Nephron progenitor cell (in vitro differentiated cells): ENCODE measurements at places on chromosomes 13 and 19.
A peak's percentile ranks its signal among the peaks of the same experiment; 100 is the strongest.

GRCh38 chr19:4748589-4748988 is 24.9 kb upstream of the DPP9 start:
- no peak overlapping the region for H3K4me3 ChIP-seq
- DNase-seq: no peak
- peaks cover 45% of the 10 kb centered on the region for H3K27me3 ChIP-seq
- no peak overlapping the region for H3K27ac ChIP-seq
- peaks cover 6% of the 10 kb centered on the region for H3K4me1 ChIP-seq

DNA sequence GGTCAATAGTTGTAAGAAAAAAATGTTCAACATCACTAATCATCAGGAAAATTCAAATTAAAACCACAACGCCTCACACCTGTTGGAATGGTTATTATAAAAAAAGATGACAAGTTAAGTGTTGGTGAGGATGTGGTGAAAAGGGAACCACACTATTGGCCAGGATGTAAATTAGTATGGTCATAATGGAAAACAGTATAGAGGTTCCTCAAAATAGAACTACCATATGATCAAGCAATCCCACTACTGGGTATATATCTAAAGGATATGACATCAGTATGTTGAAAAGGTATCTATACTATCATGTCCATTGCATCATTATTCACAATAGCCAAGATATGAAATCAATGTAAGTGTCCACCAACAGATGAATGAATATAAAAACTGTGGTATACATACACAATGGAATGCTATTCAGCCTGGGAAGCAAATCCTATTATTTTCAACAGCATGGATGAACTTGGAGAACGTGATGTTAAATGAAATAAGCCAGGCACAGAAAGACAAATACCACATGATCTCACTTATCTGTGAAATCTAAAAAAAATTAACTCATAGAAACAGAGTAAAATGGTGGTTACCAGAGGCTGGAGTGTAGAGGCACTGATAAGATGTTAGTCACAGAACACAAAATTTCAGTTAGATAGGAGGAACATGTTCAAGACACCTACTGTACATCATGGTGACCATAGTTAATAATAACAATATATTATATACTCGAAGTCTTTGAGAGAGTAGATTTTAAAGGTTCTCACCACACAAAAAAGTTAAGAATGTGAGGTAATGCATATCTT is 56.6 kb downstream of the TBC1D4 start:
- DNase-seq: no peak
- H3K27me3 ChIP-seq: peaks cover 4% of the 10 kb centered on the region
- no peak overlapping the region for H3K27ac ChIP-seq
- H3K36me3 ChIP-seq: no peaks in the 10 kb centered on the region

- H3K4me3 ChIP-seq: peak overlapping the region; percentile 55
- H3K27me3 ChIP-seq: no peaks in the 10 kb centered on the region
- peak overlapping the region; percentile 96 for H3K27ac ChIP-seq
- H3K4me1 ChIP-seq: peaks cover 98% of the 10 kb centered on the region
Measured at GRCh38 chr19:38664503-38665211, 17.2 kb downstream of the ACTN4 start.

GRCh38 chr13:99861771-99862170 is 109.8 kb downstream of the ZIC5 start:
- no peak overlapping the region for H3K4me3 ChIP-seq
- peaks cover 74% of the 10 kb centered on the region for H3K4me1 ChIP-seq

GRCh38 chr13:32443111-32443510 is 15.2 kb upstream of the N4BP2L1 start:
- peaks cover 4% of the 10 kb centered on the region for H3K36me3 ChIP-seq
- DNase-seq: no peak
- H3K27me3 ChIP-seq: no peaks in the 10 kb centered on the region
- H3K27ac ChIP-seq: no peak overlapping the region
- H3K4me1 ChIP-seq: peaks cover 12% of the 10 kb centered on the region
